Stimulated activated CD8-positive, alpha-beta memory T cell treated with anti-CD3 and anti-CD28 coated beads, Interleukin-15, amount 100 ng/mL, for 24 hours (primary cell): ENCODE measurements at places on chromosomes 2 and 18.

DNA sequence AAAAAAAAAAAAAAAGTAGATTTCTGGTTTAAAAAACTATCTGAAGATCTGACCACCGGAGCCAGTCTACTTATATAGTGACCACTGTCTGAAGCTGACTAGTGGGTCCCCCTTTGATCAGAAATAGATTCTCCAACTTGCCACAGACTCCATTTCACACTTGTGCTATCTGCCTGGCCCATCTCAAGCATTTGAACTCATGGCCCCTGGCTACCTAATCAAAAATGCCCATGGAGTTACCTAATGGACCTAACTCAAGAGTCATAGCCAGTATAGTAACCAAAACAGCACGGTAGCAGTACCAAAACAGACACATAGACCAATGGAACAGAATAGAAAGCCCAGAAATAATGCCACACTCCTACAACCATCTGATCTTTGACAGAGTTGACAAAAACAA, 17.0 kb upstream of the ATL2 start:
- no peak for DNase-seq

DNA sequence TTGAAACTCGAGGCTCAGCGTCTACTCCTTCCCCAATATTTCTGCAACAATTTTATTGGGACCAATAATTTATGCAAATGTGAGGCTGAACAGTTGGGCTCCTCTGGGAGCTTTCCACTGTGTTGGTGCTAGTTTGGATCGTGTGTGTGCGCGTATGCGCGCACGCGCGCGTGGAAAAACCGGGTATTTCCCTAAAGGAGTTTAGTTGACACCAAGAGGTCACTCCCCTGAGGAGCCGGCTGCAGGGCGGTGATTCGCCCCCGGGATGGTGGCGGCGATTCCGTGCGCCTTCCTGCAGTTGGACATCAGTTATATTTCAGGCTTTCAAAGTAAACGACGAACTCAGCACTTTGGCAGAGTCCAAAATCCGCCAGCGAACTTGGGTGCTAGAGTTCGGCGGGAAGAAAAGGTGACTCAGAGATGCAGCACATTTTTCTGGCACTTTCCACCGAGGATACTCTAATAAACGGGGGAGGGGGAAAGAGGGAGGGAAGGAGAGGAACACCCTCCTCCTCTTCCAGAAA, 186.5 kb upstream of the FANCL start:
- no peak for DNase-seq

DNA sequence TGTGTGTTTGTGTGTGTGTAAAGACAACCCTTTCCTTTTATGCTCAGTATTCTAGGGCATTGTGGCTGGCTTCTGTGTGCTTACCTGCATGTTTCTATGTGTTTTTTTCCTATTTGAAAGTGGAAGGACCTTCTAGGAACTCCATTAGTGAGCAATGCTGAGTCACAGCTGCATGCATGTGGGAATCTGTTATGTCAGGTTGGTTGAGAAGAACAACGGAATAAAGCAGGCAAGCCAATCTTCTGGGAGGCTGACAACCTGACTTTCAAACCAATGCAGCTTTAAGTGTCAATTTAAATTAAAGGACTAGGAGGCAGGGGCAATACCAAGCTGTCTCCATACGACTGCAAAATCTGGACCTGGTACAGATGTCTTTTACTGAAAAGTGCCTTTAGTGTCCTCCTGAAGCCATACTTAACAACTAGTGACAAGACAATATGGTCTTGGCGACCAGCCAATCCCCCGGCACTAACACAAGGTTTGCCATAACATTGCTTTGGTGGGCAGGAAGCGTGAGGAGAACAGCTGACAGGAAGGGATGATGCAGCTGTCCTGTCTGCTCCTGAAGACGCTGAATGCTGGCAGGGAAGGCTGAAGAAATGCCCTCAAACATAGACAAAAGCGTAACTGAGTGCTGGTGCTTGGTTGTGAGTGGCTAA, 514.7 kb upstream of the CDH7 start:
- DNase-seq: no peak

GRCh38 chr2:11507517-11507916, 26.3 kb upstream of the GREB1 start:
- DNase-seq: no peak

DNA sequence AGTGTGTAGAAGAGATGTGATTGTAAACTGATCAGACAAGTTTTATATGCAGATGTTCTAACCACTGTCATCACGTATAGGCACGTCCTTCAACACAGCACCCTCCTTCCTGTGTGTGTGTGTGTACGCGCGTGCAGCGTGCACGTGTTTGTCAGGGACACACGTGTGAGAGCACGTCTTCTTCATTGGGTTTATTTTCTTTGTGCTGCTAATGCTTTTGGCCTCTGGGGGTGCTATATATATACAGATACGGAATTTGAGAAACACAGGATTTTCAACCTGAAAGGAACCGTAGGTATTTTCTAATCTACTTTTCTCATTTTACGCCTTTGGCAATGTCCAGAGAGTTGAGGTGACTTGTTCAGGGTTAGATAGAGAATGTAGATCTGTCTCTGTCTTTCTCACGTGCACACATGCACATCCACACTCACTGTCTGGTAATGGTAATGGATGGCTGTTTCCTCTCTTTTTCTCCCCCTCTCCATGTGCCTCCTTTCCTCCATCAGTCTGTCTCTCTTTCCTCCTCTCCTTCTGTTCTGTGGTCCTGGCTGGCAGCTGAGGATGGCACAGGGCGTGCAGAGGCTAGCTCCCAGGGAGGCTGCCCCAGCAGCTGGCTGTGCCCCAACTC, 13.4 kb upstream of the CELF4 start:
- no peak for DNase-seq

DNA sequence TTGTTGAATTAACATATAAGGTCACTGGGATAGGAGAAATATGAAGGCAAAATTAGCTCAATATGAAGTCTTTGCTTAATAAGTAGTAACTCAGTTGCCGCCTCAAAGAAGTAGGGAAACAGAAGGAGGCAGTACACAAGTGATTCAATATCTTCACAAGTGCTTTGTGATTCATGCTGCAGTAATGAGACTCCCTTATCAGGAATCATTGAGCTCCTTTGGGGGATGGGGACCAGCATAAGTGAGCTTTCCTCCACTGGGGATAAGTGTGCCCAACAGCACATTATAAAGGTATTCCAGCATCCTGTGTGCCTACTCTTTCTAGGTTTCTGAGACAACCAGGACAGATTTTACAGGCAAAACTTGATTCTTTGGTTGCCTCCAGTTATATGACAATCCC, 323.4 kb upstream of the UBE2E3 start:
- DNase-seq: no peak

DNA sequence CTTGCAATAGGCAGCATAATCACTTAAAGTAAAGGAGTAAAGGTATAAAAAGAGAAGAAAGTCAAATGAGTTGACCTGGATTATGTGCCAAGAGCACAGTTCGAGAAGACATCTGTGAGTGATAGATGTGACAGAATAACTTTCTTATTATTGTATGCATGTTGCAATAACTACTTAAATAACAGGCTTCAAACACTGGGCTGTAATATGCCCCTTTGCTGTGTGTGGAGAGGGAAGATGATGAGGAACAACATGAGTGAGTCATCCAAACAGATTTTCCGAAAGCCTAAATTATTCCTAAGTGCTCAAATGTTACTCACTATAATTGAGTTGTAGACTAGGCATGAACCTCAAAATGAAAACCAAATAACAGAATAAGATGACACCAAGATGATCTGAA, 328.1 kb downstream of the EXOC6B start:
- no peak for DNase-seq

DNA sequence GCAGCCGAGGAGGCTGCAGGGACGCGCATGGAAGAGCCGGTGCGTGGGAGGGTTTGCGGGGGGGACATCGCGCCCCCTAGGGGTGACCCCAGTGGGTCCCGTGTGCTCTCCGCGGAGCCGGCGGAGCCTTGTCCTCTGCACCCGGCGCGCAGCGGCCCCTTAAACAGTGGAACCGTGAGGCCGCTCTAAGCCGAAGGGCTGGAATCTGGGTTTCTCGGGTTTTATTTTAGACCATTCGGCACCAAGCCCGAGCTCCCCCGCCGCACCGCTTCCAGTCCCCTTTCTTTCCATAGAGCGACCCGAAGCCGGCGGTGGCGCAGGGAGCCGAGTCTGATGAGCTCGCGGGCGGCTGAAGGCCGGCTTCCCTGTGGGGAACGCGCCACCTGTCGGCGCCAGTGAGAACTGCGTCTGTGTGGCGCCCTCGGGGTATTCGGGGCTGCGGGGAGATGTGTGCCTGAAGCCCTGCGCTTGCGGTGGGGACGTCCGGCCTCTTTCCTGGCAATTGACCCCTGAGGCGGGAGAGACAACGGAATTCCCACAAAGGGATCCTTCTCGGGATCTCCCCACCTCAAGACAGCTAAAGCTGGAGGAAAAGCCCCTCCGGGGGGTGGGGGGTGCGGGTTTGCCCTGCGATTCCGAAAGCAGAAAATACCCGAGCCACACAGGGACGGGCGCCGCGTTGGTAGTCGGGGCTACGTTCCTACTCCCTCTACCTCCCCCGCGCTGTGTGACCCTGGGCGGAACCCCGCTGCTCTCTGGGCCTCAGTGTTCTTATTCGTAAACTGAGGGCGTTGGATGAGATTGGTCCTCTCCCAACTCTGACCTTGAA, 8.2 kb upstream of the EN1 start:
- peak; percentile 79 for DNase-seq

GRCh38 chr2:60125611-60126426, 427.6 kb downstream of the BCL11A start:
- no peak for DNase-seq
